T-cell (primary cell): ENCODE measurements at places on chromosomes 11 and 22. TPM values are rescaled to one million over a fixed set of nuclear protein-coding genes. Genes with fewer than 3 reads are reported as not detected.

CD248 gene
- total RNA-seq, result 7.8 TPM

RRM1 gene
- 41.5 TPM for total RNA-seq

STK33 gene
- total RNA-seq, result 0.54 TPM

GRCh38 chr22:23827351-23827995, 11.3 kb downstream of the DERL3 start:
- no peak overlapping the region for H3K27ac ChIP-seq
- no peaks in the 10 kb centered on the region for H3K27me3 ChIP-seq
- H3K4me3 ChIP-seq, result no peak overlapping the region
- no peak for DNase-seq
- H3K36me3 ChIP-seq, result peaks cover 43% of the 10 kb centered on the region

DNA sequence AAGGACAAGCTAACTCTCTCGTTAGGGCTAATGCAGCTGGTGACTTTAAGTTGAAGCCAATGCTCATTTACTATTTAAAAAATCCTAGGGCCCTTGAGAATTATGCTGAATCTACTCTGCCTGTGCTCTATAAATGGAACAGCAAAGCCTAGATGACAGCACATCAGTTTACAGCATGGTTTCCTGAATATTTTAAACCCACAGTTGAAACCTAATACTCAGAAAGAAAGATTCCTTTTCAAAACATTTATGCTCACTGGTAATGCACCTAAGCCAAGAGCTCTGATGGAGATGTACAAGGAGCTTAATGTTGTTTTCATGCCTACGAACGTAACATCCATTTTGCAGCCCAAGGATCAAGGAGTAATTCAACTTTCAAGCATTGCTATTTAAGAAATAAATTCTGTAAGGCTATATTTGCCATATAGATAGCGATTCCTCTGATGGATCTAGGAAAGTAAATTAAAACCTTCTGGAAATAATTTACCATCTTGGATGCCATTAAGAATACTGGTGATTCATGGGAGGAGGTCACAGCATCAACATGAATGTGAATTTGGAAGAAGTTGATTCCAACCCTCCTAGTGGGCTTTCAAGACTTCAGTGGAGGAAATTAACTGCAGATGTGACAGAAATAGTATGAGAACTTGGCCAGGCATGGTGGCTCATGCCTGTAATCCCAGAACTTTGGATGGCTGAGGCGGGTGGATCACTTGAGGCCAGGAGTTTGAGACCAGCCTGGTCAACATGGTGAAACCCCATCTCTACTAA, 14.5 kb downstream of the XNDC1N start:
- H3K27ac ChIP-seq, result no peak overlapping the region
- no peaks in the 10 kb centered on the region for H3K27me3 ChIP-seq
- no peaks in the 10 kb centered on the region for H3K4me1 ChIP-seq
- H3K36me3 ChIP-seq, result peaks cover 12% of the 10 kb centered on the region
- H3K4me3 ChIP-seq, result no peak overlapping the region
- DNase-seq, result no peak

DNA sequence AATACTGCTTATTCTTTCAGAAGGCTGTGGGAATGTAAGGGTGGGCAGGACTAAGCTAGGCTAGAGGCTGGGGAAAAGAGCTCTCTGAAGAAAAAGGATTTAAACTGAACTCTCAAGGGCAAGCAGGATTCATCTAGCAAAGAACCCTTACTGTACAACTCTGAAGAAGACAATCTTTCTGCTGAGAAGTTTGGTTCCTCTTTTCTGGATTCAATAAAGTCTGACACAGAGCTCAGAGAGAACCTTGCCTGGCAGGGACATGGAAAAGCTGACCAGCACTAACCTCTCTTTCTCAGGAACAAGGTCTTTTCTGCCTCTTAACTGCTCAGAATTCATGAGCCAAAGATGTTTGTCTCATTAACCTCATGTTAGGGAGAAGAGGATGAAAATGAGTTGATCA, 388.4 kb upstream of the DDI1 start:
- DNase-seq, result no peak
- no peaks in the 10 kb centered on the region for H3K27me3 ChIP-seq
- no peaks in the 10 kb centered on the region for H3K36me3 ChIP-seq
- H3K4me3 ChIP-seq, result no peak overlapping the region

DNA sequence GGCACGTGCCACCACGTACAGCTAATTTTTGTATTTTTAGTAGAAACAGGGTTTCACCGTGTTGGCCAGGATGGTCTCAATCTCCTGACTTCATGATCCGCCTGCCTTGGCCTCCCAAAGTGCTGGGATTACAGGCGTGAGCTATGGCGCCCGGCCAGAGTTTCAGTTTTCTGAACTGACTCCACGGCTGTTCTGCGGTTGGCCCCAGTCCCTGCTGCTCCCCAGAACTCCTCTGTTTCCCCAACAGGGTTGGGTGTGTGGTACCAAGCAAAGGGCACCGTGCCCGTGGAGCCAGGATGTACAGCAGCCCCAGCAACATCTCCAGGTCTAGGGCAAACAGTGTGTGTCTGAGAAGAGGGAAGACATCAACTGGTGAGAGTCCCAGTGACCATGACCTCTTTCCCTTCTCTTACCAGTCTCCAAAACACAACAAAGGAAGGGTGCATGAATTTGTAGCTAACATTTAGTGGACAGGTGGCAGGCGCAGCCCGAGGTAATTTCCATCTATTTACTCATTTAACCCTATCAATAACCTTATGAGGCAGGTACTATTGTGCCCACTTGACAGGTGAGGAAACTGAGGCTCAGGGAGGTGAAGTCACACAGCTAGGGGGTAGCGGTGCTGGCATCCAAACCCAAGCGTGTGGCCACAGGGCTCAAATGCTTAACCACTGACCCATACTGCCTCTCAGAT, 57.0 kb upstream of the RBFOX2 start:
- H3K27ac ChIP-seq, result no peak overlapping the region
- DNase-seq, result no peak
- H3K27me3 ChIP-seq, result no peaks in the 10 kb centered on the region
- H3K4me1 ChIP-seq, result no peaks in the 10 kb centered on the region

DNA sequence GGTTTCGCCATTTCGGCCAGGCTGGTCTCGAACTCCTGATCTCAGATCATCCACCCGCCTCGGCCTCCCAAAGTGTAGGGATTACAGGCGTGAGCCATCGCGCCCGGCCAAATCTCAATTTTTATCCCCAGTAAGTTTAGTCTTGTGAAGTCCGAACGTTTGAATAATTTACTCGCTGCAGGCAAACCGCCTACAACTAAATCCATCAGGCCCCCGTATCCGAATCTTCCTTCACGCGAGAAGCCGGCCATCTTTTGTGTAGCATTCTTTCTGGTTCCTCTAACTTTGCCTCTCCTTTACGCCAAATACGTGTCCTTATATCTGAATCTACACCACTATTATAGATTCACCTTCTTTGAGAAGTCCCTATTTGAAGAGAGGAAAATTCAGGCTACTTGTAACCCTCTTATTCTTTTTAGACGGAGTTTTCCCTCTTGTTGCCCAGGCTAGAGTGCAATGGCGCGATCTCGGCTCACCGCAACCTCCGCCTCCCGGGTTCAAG, 581 bp upstream of the EIF3L start:
- no peak for DNase-seq
- peaks cover 16% of the 10 kb centered on the region for H3K4me1 ChIP-seq
- peaks cover 24% of the 10 kb centered on the region for H3K36me3 ChIP-seq
- H3K4me3 ChIP-seq, result peak overlapping the region; percentile 89
- peak overlapping the region; percentile 90 for H3K27ac ChIP-seq

- no peak overlapping the region for H3K27ac ChIP-seq
- no peaks in the 10 kb centered on the region for H3K36me3 ChIP-seq
- H3K4me3 ChIP-seq, result no peak overlapping the region
- H3K27me3 ChIP-seq, result no peaks in the 10 kb centered on the region
Measured at GRCh38 chr11:46637546-46637945, 20.2 kb downstream of the ATG13 start.

- no peaks in the 10 kb centered on the region for H3K27me3 ChIP-seq
- H3K4me3 ChIP-seq, result no peak overlapping the region
- no peaks in the 10 kb centered on the region for H3K4me1 ChIP-seq
- no peaks in the 10 kb centered on the region for H3K36me3 ChIP-seq
Measured at GRCh38 chr11:106218106-106218505, 140.6 kb downstream of the AASDHPPT start.

DNA sequence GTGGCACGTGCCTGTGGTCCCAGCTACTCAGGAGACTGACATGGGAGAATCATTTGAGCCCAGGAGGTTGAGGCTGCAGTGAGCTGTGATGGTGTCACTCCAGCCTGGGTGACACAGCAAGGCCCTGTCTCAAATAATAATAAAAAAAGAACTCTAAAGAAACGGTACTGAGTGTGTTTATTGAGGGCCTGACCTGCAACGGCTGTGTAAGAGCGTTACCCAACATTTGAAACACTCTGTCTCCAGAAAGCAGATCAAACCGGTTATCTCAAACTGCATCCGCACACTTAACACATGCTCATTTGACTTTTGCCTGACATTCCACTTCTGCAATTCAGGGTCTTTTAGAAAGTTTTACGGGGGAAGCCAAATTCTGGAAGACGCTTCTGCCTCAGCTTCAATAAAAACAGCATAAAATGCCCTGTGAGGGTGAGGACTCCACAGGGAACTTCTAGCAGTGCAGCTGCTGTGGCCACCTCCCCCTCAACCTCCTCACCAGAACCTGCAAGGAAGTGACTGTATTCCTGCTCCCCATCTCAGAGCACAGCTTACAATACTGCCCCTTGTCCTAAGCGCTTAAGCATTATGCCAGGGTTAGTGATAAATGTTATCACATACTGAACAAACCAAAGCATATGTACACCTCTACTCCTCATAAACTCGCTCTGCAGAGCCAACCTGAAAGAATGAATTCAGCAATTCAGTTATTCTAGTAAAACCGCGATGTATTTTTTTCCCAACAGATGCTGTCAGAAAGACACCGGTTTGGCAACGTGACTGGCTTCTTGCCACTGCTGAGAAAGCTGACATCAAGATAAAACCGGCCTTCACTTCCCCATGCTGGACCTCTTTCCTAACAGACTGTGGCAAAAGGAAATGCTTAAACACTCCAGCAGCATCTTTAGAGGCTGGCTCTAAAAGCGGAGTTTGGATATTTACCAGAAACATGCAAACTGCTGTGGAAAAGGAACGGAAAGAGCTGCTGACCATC, 52.2 kb downstream of the PRDM10 start:
- H3K36me3 ChIP-seq, result peaks cover 20% of the 10 kb centered on the region
- no peak overlapping the region for H3K4me3 ChIP-seq
- no peak overlapping the region for H3K27ac ChIP-seq
- no peak for DNase-seq
- H3K4me1 ChIP-seq, result no peaks in the 10 kb centered on the region
- no peaks in the 10 kb centered on the region for H3K27me3 ChIP-seq

DNA sequence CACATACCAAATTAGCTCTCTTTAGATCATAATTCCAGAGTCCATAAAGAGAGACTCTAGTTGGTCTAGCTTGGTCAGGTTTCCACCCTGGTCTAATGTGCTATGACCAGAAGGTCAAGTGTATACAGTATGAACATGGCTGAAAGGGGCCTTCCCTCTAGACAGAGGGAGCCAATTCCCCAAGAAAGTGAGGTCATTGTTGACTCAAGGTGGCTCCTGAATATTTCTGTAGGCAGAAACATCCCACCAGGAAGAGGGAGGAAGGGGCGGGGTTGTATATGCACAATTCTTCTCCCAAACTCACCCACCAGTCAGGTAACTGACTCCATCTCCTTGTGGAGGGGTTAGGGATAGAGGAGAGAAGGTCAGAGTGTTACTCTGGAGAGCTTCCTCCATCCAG, 281.8 kb upstream of the PLET1 start:
- H3K36me3 ChIP-seq, result no peaks in the 10 kb centered on the region
- peaks cover 14% of the 10 kb centered on the region for H3K4me1 ChIP-seq
- no peak overlapping the region for H3K27ac ChIP-seq

DNA sequence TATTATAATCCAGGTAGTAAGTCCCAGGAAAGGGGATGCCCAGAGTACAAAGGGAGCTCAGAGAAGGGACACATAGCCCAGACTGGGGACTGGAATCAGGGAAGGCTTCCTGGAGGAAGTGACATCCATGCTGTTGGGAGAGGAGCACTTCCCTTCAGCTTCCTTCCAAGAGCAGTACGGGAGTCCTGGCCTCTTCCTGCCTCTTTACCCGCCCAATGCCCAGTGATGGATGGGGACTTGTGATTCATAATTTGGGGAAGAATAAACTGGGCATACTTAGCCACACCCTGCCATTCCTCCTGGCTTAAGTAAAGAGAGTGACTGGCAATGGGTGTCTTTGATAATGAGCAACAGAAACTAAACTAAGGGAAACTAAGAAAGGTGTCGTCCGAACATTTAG, 11.5 kb downstream of the C11orf91 start:
- DNase-seq, result no peak
- H3K27me3 ChIP-seq, result peaks cover 14% of the 10 kb centered on the region
- no peaks in the 10 kb centered on the region for H3K4me1 ChIP-seq
- H3K27ac ChIP-seq, result no peak overlapping the region
- no peak overlapping the region for H3K4me3 ChIP-seq
- H3K36me3 ChIP-seq, result no peaks in the 10 kb centered on the region

- H3K4me1 ChIP-seq, result peaks cover 11% of the 10 kb centered on the region
- H3K27ac ChIP-seq, result peak overlapping the region; percentile 86
- H3K4me3 ChIP-seq, result peak overlapping the region; percentile 94
- DNase-seq, result no peak
- no peaks in the 10 kb centered on the region for H3K27me3 ChIP-seq
- no peaks in the 10 kb centered on the region for H3K36me3 ChIP-seq
Measured at GRCh38 chr11:111602865-111603610, 789 bp downstream of the SIK2 start.

- peaks cover 3% of the 10 kb centered on the region for H3K27me3 ChIP-seq
- no peak for DNase-seq
- H3K4me1 ChIP-seq, result no peaks in the 10 kb centered on the region
- no peaks in the 10 kb centered on the region for H3K36me3 ChIP-seq
- H3K4me3 ChIP-seq, result no peak overlapping the region
Measured at GRCh38 chr11:10590218-10590915, 21.9 kb upstream of the LYVE1 start.

OR51E2 gene
- not detected for total RNA-seq

GRCh38 chr11:63613517-63614135, 607 bp downstream of the PLAAT3 start:
- H3K36me3 ChIP-seq, result no peaks in the 10 kb centered on the region
- peak overlapping the region; percentile 57 for H3K27ac ChIP-seq
- peaks cover 5% of the 10 kb centered on the region for H3K27me3 ChIP-seq
- peak; percentile 42 for DNase-seq
- H3K4me1 ChIP-seq, result peaks cover 15% of the 10 kb centered on the region

PHOX2A gene
- total RNA-seq, result not detected

DDI1 gene
- not detected for total RNA-seq

GRCh38 chr22:45268958-45269844, 15.5 kb upstream of the UPK3A start:
- H3K27ac ChIP-seq, result no peak overlapping the region
- peaks cover 46% of the 10 kb centered on the region for H3K27me3 ChIP-seq
- H3K4me3 ChIP-seq, result peak overlapping the region; percentile 70
- no peaks in the 10 kb centered on the region for H3K36me3 ChIP-seq
- peak; percentile 64 for DNase-seq
- peaks cover 4% of the 10 kb centered on the region for H3K4me1 ChIP-seq

DNA sequence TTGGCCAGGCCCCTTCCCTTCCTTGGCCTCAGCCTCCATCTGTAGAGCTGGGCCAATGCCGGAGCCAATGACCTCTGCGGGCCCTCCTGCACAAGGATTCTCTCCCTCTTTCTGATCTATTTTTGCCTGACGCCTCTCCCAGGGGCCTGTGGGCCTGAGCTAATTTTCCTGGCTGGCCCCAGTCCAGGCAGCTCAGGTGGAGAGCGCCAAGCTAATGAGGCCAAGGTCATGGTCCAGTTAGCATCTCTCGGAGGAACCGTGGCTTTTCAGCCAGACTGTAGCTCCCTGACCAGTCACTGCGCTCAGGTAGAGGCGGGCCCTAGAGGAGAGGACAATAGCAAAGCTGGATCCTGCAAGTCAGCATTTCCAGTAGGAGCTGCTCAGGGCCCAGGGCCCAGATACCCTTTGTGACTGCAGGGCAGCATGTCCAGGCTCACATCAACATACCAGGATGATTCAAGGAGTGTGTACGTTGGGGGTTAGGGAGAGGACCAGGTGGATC, 43.5 kb downstream of the APOL3 start:
- no peaks in the 10 kb centered on the region for H3K4me1 ChIP-seq
- H3K27me3 ChIP-seq, result no peaks in the 10 kb centered on the region
- H3K27ac ChIP-seq, result no peak overlapping the region
- DNase-seq, result no peak
